Left ventricle myocardium inferior (tissue), 1 donor: ENCODE measurements at places on chromosomes 1 and 21. TPM values are rescaled to one million over a fixed set of nuclear protein-coding genes. Genes with fewer than 3 reads are reported as not detected.
A peak's percentile ranks its signal among the peaks of the same experiment; 100 is the strongest.

GRCh38 chr1:3900150-3900968 is at the start of gene C1orf174:
Gene C1orf174, minus strand, starts transcription at chr1:3900272. Its CDS starts 86 bp downstream, at chr1:3900186.
- H3K27ac ChIP-seq: peak within 1 kb of the TSS; percentile 100
- peak within 1 kb of the TSS; percentile 97 for H3K4me3 ChIP-seq
- H3K27me3 ChIP-seq: no peaks in the 10 kb centered on the region
- peak; percentile 95 for DNase-seq
- H3K36me3 ChIP-seq: peaks cover under 1% of the 10 kb centered on the region

DNA sequence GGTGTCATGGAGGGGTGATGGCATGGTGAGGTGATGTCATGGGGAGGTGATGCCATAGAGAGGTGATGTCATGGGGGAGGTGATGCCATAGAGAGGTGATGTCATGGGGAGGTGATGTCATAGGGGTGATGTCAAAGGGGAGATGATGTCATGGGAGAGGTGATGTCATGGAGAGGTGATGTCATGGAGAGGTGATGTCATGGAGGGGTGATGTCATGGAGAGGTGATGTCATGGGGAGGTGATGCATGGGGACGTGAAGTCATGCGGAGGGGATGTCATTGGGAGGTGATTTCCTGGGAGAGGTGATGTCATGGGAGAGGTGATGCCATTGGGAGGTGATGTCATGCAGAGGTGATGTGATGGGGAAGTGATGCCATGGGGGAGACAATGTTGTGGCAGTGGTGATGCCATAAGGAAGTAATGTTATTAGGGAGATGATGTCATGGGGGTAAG is 92.1 kb upstream of the C1orf174 start:
- H3K27me3 ChIP-seq: peaks cover 84% of the 10 kb centered on the region
- no peak for DNase-seq
- H3K4me3 ChIP-seq: no peak overlapping the region

DNA sequence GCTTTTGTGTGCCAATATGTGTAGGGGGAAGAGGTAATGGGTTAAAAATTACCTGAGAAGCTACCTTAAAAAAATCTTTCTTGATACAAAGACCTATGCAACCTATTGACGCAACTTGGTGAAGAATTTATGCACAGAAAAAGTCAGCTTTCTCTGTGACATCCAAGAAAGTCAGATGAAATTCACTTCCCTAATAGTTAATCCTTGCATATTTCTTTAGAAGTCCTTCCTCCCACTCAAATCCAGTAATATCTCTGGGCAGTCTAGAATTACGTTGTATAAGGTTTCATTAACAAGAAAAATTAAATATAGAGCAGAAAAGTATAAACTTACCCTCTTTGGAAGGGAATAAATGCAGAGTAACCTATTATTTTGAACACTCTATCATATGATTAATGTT is 2.9 kb downstream of the UBAP2L start:
- no peaks in the 10 kb centered on the region for H3K27me3 ChIP-seq
- peaks cover 40% of the 10 kb centered on the region for H3K36me3 ChIP-seq
- peak overlapping the region; percentile 27 for H3K27ac ChIP-seq
- H3K4me3 ChIP-seq: no peak overlapping the region
- peaks cover 70% of the 10 kb centered on the region for H3K4me1 ChIP-seq

Gene BECN2
- not detected for total RNA-seq

GRCh38 chr1:96962216-96962615 is 240.6 kb downstream of the PTBP2 start:
- H3K36me3 ChIP-seq: no peaks in the 10 kb centered on the region
- peaks cover 6% of the 10 kb centered on the region for H3K27me3 ChIP-seq
- no peak for DNase-seq
- H3K4me1 ChIP-seq: no peaks in the 10 kb centered on the region
- H3K4me3 ChIP-seq: no peak overlapping the region

Gene DMRTA2
- not detected for total RNA-seq

GRCh38 chr21:45592208-45592619 is 50.0 kb upstream of the SLC19A1 start:
- no peaks in the 10 kb centered on the region for H3K36me3 ChIP-seq
- H3K4me1 ChIP-seq: peaks cover 21% of the 10 kb centered on the region
- DNase-seq: no peak
- H3K27me3 ChIP-seq: peaks cover 75% of the 10 kb centered on the region
- no peak overlapping the region for H3K27ac ChIP-seq
- H3K4me3 ChIP-seq: no peak overlapping the region

- no peaks in the 10 kb centered on the region for H3K4me1 ChIP-seq
- no peaks in the 10 kb centered on the region for H3K36me3 ChIP-seq
- H3K27ac ChIP-seq: no peak overlapping the region
- DNase-seq: no peak
Observed at GRCh38 chr1:53409695-53410094, 49.5 kb upstream of the DMRTB1 start.

DNA sequence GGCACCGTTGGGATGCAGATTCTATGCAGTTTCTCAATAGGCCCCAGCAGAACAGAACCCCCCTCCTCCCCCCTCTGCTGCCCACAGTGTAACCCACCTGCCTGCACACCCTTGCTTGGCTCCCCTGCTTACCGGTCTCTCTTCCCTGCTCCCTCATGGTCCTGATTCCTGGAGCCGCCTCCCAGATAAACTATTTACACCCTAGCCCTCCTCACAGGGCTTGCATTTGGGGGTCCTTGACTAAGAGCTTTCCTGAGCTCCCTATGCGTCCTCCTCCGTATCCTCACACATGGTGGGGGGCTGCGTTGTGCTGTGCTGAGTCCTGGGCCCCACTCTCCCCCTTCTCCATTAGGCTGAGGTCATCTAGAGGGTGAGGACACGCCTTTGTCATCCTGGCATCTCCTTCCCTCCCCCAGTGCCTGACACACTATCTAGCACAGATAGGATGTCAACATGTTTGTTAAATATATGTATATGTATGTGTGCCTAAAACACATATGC is 121.9 kb downstream of the GRIK3 start:
- no peaks in the 10 kb centered on the region for H3K4me1 ChIP-seq
- H3K36me3 ChIP-seq: no peaks in the 10 kb centered on the region
- DNase-seq: no peak
- no peak overlapping the region for H3K4me3 ChIP-seq
- no peak overlapping the region for H3K27ac ChIP-seq

GRCh38 chr1:30743584-30744059 is 14.0 kb downstream of the LAPTM5 start:
- H3K36me3 ChIP-seq: no peaks in the 10 kb centered on the region
- no peak overlapping the region for H3K4me3 ChIP-seq
- H3K27ac ChIP-seq: no peak overlapping the region
- H3K27me3 ChIP-seq: peaks cover 12% of the 10 kb centered on the region
- no peaks in the 10 kb centered on the region for H3K4me1 ChIP-seq
- DNase-seq: no peak

Gene MECR
- total RNA-seq: 30.8 TPM

DNA sequence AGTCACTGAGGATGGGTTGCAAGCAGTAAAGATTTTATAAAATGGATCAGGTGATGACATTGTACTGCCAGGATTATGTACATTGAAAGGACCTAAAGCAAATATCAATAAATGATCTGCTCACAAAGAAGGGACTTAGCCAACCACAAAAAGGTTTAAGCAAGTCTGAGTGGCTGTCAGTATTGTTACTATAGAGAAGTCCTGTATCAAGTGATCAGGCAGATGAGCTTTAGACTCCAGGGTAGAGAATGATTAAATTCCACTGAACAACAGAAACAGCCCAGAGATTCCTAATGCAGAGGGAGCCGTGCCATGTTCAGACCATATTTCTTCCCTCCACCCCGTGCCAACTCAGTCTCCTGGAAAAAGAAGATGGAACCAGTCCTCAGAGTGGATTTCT is 138.9 kb downstream of the SETD4 start:
- no peaks in the 10 kb centered on the region for H3K36me3 ChIP-seq
- peaks cover 7% of the 10 kb centered on the region for H3K27me3 ChIP-seq
- no peaks in the 10 kb centered on the region for H3K4me1 ChIP-seq
- H3K27ac ChIP-seq: no peak overlapping the region
- no peak for DNase-seq
